ENCODE measurements at places on chromosomes 5 and 9.

GRCh38 chr9:73011956-73012355 lies 59.1 kb upstream of the ALDH1A1 start:
- no peak for DNase-seq

DNA sequence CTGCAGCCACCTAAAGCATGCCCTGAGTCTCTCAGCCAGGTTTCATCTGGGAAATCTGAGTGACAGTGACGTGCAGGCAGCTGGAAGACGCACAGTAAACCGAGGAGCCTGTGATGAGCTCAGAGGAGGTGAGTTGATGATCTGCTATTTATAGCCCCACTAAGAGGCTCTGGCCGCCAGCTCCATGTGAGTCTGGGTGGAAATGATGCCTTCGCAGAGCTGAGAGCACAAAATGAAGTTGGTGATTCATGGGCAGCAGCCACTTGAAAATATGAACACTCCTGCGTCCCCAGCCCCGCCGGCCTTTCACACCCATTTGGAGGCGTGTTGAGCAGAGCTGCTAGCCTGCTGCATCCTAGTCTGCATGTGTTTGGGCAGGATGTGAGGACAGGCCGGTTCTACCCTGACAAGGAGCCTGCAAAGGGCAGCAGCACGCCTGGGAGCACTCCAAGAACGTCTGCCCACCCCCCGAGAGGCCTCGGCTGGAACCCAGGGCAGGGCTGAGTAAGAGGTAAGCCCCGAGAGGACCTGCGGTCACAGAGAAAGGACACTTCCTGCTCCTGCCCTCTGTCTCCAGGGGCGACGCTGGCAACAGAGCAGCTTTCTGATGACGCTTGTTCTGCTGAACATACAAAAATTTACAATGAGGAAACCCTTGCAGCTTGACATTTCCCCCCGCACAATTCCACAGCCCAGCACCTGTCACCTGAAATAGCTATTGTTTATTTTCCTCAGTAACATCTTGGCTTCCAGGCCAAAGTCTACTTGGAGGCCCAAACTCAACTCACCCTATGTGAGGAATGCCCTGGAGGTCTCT lies 25.1 kb upstream of the CDKN2AIPNL start:
- peak; percentile 66 for DNase-seq

- DNase-seq: no peak
Measured at GRCh38 chr5:68443091-68443490, 227.5 kb downstream of the PIK3R1 start.

DNA sequence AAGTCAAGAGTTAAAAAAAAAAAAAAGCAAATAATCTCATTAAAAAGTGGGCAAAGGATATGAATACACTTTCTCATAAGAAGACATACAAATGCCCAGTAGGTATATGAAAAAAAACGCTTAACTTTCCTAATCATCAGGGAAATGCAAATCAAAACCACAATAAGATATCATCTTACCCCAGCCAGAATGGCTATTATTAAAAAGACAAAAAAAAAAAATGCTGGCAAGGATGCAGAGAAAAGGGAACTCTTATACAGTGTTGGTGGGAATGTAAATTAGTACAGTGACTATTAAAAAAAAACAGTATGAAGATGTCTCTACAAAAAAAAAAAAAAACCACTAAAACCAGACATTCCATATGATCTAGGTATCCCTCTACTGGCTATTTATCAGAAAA lies 79.4 kb downstream of the LPAR1 start:
- no peak for DNase-seq

- no peak for DNase-seq
Measured at GRCh38 chr5:129973716-129974426, 69.6 kb downstream of the CHSY3 start.

GRCh38 chr5:78920604-78921003 lies 64.5 kb downstream of the ARSB start:
- DNase-seq: no peak

GRCh38 chr5:112237456-112237855 lies 181.6 kb downstream of the EPB41L4A start:
- no peak for DNase-seq

DNA sequence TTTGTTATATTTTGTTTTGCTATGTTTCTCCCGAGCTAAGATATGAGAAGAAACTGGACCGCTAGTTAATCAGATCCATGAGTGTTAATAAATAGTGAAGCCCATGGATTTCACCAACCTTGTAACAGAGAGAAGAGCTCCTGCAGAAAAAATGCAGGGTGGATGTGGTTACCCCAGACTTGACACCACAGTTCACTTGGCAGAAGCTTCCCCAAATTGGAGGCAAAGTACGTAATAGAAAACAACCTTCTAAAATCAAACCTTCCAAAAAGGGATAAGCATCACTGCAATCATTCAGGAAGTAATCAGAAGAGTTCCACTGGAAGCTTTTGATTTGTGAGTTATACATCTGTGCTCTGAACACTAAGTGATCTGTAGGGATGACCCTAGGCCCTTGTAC lies 267.5 kb downstream of the ACTL7B start:
- no peak for DNase-seq

GRCh38 chr5:20832204-20833080 lies 844.4 kb upstream of the CDH18 start:
- no peak for DNase-seq

DNA sequence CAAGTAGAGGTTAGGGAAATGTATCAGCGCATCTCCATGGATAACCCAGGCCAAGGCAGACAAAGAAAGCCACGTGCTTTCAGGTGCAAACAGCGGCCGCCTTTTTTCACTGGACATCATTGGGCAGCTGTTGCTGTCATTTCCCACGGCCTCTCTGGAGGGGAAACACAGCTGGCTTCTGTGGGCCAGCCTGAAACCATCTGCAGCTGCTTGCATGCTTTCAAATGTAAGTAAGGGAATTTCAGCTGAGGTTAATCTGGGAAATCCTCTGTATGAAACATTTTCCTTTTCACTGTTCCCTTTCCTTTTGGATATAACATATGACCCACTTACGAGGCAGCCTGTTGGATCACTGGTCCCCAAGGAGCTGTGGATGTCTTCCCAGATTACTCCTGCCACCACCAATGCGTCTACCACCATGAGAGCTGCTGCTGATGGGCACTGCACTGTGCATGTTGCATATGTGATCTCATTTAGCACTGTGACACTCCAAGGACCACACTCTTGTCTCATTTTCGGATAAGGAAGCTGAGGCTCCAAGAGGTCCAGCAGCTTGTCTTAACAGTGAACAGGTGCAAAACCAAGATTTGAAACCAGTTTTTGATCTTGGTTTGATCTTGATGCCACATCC lies 106.3 kb downstream of the C9orf152 start:
- no peak for DNase-seq

- DNase-seq: no peak
Measured at GRCh38 chr5:168015506-168015905, 275.9 kb upstream of the WWC1 start.

- no peak for DNase-seq
Measured at GRCh38 chr5:120419127-120419526, 45.0 kb upstream of the PRR16 start.

- no peak for DNase-seq
Measured at GRCh38 chr5:139110526-139111168, 87.5 kb downstream of the SIL1 start.

GRCh38 chr9:133098871-133099270 lies 22.2 kb downstream of the RALGDS start:
- DNase-seq: no peak

DNA sequence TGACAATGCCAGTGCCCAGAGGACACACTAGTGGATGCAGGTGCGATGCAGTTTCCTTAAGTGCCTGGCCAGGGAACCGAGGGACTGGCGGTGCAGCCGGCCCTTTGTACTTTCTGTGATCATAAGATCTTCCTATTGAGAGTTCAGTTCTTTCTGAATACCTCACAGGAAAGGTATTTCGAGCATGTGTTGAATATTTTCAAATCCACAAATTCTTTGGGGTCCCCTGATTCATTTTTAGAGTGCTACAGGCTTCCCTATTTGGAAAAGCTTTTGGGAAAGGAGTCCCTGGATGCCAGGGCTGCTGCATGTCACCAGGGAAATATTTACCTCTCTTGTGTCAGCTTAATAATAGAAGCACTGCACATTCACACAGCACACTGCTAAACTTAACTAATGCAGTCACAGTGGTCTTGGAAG lies 281.5 kb downstream of the GADD45G start:
- no peak for DNase-seq

Data from stimulated activated CD4-positive, alpha-beta T cell treated with anti-CD3 and anti-CD28 coated beads, Interleukin-15, amount 100 ng/mL, for 24 hours (primary cell).